Thoracic aorta (tissue), 2 donors: ENCODE measurements at places on chromosomes 7 and 10. TPM values are rescaled to one million over a fixed set of nuclear protein-coding genes. Genes with fewer than 3 reads are reported as not detected.

OPN1SW gene
- total RNA-seq, result not detected

- H3K36me3 ChIP-seq, result no peaks in the 10 kb centered on the region
- H3K27me3 ChIP-seq, result no peaks in the 10 kb centered on the region
- H3K4me3 ChIP-seq, result no peak overlapping the region
These were observed 133.3 kb downstream of the TEX36 start for GRCh38 chr10:125549653-125550052.

GRCh38 chr10:71804077-71804476, 30.8 kb upstream of the VSIR start:
- no peak for DNase-seq
- H3K4me1 ChIP-seq, result no peaks in the 10 kb centered on the region
- H3K27me3 ChIP-seq, result no peaks in the 10 kb centered on the region
- no peaks in the 10 kb centered on the region for H3K36me3 ChIP-seq
- no peak overlapping the region for H3K27ac ChIP-seq
- no peak overlapping the region for H3K4me3 ChIP-seq

GRCh38 chr7:138753610-138754009, 44.2 kb upstream of the TMEM213 start:
- DNase-seq, result no peak
- no peaks in the 10 kb centered on the region for H3K4me1 ChIP-seq
- H3K27ac ChIP-seq, result no peak overlapping the region
- no peaks in the 10 kb centered on the region for H3K36me3 ChIP-seq

GRCh38 chr10:121708728-121709674, 110.8 kb upstream of the FGFR2 start:
- H3K27me3 ChIP-seq, result no peaks in the 10 kb centered on the region
- no peak overlapping the region for H3K4me3 ChIP-seq
- no peak for DNase-seq
- H3K27ac ChIP-seq, result no peak overlapping the region

- H3K27me3 ChIP-seq, result no peaks in the 10 kb centered on the region
- no peaks in the 10 kb centered on the region for H3K36me3 ChIP-seq
- H3K27ac ChIP-seq, result no peak overlapping the region
These were observed 27.3 kb downstream of the GSDME start for GRCh38 chr7:24730018-24730369.

DNA sequence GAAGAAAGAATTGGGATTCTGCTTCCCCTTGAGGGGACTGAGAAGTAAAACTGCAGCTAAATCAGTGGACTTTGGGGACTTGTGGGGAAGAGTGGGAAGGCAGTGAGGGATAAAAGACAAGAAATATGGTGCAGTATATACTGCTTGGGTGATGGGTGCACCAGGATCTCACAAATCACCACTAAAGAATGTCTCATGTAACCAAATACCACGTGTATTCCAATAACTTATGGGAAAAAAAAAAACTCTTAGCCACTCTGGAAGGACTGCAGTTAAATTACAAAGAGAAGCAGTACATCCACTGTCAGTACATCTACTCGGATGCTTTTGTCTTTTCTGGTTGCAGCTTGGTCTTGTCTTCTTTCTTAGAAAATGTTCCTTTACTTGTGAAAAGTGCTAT, 27.4 kb upstream of the GOT1 start:
- H3K27ac ChIP-seq, result no peak overlapping the region
- no peaks in the 10 kb centered on the region for H3K4me1 ChIP-seq
- no peak overlapping the region for H3K4me3 ChIP-seq
- DNase-seq, result no peak
- no peaks in the 10 kb centered on the region for H3K27me3 ChIP-seq
- H3K36me3 ChIP-seq, result no peaks in the 10 kb centered on the region
